MCF 10A (cell line): ENCODE measurements at places on chromosomes 12 and 14. TPM values are rescaled to one million over a fixed set of nuclear protein-coding genes. Genes with fewer than 3 reads are reported as not detected.

- H3K4me1 ChIP-seq, result peaks cover 23% of the 10 kb centered on the region
- H3K4me3 ChIP-seq, result no peak overlapping the region
- DNase-seq, result peak; percentile 74
- peak overlapping the region; percentile 78 for H3K27ac ChIP-seq
- H3K36me3 ChIP-seq, result no peaks in the 10 kb centered on the region
- no peaks in the 10 kb centered on the region for H3K27me3 ChIP-seq
Observed at GRCh38 chr12:14845350-14845750, 2.0 kb upstream of the ART4 start.

Gene GPX2
- total RNA-seq, result not detected in 2 replicates

DNA sequence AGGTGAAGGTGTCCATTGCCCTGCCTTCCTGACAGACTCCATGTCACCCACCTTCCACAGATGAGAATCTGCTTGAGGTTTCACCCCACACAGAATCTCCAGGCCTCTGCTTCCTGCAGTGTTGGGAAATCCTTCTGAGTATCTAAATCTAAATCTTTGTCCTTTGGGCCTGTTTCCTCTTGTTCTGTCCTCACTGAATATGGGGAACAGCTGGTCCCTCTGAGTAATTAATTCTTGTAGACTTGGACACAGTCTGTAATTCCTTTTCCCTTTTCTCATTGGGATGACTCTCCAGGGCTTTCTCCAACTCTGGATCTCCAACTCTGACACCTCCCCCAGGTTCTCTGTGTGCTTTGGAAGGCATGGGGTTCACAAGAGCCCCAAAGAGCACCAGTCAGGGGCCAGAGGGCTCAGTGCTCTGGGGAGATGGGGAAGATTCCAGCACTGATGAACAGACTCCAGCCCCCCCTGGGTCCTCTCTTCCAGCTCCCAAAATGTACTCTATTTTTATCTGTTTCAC is 2.3 kb upstream of the ACVRL1 start:
- DNase-seq, result no peak
- H3K36me3 ChIP-seq, result no peaks in the 10 kb centered on the region
- H3K27me3 ChIP-seq, result no peaks in the 10 kb centered on the region
- peaks cover 11% of the 10 kb centered on the region for H3K4me1 ChIP-seq

Gene RNASE1
- not detected in 2 replicates for total RNA-seq

GRCh38 chr12:44015333-44015941 is 179.6 kb downstream of the TMEM117 start:
- H3K4me1 ChIP-seq, result no peaks in the 10 kb centered on the region
- H3K27ac ChIP-seq, result no peak overlapping the region
- no peaks in the 10 kb centered on the region for H3K27me3 ChIP-seq
- H3K36me3 ChIP-seq, result no peaks in the 10 kb centered on the region

Gene AVPR1A
- not detected in 2 replicates for total RNA-seq

Gene REC8
- 6.1 and 12.1 TPM in 2 replicates for total RNA-seq
